Calu3 (cell line): ENCODE measurements at places on chromosomes 13 and 19. TPM values are rescaled to one million over a fixed set of nuclear protein-coding genes. Genes with fewer than 3 reads are reported as not detected.

PSG7 gene
- not detected in 2 replicates for total RNA-seq

RAP2A gene
- total RNA-seq = 6.4 and 7.7 TPM in 2 replicates

LSR gene
- total RNA-seq = 494 and 609 TPM in 2 replicates

GNG7 gene
- total RNA-seq = 0.87 and 0.91 TPM in 2 replicates

PCP2 gene
- not detected in 2 replicates for total RNA-seq

SHANK1 gene
- not detected in 2 replicates for total RNA-seq

GRK1 gene
- not detected in 2 replicates for total RNA-seq

ANKRD24 gene
- 0.76 and 1.4 TPM in 2 replicates for total RNA-seq

PSG2 gene
- total RNA-seq = not detected in 2 replicates

CCDC70 gene
- total RNA-seq = not detected in 2 replicates

COX6B1 gene
- 488 and 497 TPM in 2 replicates for total RNA-seq

GRCh38 chr13:101697745-101698144 lies 245.3 kb downstream of the ITGBL1 start:
- no peak overlapping the region for H3K4me3 ChIP-seq
- H3K27ac ChIP-seq = no peak overlapping the region
- H3K36me3 ChIP-seq = no peaks in the 10 kb centered on the region
- no peaks in the 10 kb centered on the region for H3K4me1 ChIP-seq
- H3K27me3 ChIP-seq = no peaks in the 10 kb centered on the region

DNA sequence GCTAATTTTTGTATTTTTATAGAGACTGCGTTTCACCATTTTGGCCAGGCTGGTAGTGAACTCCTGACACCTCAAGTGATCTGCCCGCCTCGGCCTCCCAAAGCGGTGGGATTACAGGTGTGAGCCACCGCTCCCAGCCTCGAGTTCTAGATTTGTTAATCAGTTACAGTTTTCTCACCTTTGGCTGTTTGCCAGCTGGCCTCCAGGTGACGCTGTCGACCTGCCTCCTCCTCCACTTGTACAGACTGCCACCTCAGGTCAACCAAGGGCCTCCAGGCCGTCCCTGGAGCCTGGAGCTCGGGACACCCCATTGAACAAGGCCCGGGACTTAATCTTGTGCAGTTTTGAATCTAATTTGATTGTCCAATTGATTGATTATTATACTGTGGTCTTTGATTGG lies 45.5 kb downstream of the IER2 start:
- H3K27ac ChIP-seq = peak overlapping the region; percentile 47
- DNase-seq = peak; percentile 64
- H3K4me1 ChIP-seq = peaks cover 11% of the 10 kb centered on the region

- H3K4me1 ChIP-seq = no peaks in the 10 kb centered on the region
- no peak overlapping the region for H3K4me3 ChIP-seq
- DNase-seq = no peak
- no peak overlapping the region for H3K27ac ChIP-seq
These were observed 7.9 kb downstream of the LRP3 start for GRCh38 chr19:33201886-33202545.

DNA sequence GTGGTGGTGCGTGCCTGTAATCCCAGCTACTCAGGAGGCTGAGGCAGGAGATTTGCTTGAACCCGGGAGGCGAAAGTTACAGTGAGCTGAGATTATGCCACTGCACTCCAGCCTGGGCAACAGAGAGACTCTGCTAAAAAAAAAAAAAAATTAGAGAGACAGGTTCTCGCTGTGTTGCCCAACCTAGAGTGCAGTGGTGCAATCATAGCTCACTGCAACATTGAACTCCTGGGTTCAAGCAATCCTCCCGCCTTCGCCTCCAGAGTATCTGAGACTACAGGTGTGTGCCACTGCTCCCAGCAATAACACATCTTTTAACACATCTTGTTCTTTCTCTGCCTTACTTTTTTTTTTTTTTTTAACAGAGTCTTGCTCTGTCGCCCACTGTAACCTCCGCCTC lies 32.7 kb downstream of the CLEC17A start:
- H3K4me3 ChIP-seq = no peak overlapping the region
- no peak for DNase-seq
- no peak overlapping the region for H3K27ac ChIP-seq
- no peaks in the 10 kb centered on the region for H3K4me1 ChIP-seq

DNA sequence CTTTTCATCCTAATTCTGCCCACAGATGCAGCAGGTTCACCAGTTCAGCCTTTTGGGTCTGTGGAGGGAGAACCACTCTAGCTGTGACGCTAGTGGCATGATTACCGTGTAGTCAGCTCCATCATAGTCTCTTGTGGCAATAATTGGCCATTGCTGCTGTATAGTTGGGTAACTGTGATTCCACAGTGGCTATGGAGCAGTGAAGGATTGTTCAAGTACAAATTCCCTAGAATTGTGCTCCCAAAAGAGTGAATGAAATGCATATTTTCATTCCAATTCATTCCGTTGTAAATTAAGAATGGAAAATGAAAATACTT lies 856 bp downstream of the TEX26 start:
- H3K36me3 ChIP-seq = no peaks in the 10 kb centered on the region
- H3K27me3 ChIP-seq = no peaks in the 10 kb centered on the region
- peaks cover 14% of the 10 kb centered on the region for H3K4me1 ChIP-seq
- no peak overlapping the region for H3K4me3 ChIP-seq

DNA sequence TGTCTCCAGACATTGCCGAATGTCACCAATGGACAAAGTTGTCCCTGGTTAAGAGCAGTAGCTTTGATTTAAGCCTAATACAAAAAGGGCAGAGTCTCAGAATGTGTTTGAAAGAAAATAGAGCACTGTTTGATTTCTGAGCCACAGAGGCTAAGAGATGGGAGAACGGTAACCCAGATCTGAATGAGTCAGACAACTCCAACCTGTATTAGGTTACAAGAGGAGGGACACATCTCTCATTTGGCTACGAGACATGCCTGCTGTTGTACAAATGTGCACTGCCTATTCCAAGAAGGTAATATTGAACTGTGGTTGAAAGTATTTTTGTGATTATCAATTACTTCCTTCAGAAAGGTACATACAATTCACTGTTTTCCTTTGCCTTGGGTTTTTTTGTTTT lies 4.9 kb upstream of the HSPH1 start:
- no peaks in the 10 kb centered on the region for H3K27me3 ChIP-seq
- peaks cover 14% of the 10 kb centered on the region for H3K36me3 ChIP-seq
- DNase-seq = no peak

DNA sequence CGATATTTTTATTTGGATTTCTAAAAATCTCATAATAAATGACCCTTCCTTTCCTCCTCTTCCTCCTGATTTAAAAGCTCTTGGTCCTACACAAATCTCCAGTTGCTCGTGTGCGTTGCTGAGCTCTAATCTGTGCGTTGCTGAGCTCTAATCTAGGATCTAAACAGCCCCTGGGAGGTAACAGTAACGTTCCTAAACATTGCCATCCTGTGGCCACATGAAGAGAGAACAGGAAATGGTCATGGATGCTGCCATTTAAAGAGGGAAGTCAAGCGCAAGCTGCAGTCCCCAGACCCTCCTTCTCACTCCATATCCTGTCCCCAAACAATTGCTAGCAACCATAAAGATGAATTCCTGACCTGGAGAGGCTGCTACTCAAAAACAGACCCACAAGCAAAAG lies 170.8 kb downstream of the NUFIP1 start:
- H3K4me1 ChIP-seq = peaks cover 61% of the 10 kb centered on the region
- H3K27me3 ChIP-seq = no peaks in the 10 kb centered on the region
- H3K4me3 ChIP-seq = no peak overlapping the region
- H3K36me3 ChIP-seq = no peaks in the 10 kb centered on the region
- no peak for DNase-seq

DNA sequence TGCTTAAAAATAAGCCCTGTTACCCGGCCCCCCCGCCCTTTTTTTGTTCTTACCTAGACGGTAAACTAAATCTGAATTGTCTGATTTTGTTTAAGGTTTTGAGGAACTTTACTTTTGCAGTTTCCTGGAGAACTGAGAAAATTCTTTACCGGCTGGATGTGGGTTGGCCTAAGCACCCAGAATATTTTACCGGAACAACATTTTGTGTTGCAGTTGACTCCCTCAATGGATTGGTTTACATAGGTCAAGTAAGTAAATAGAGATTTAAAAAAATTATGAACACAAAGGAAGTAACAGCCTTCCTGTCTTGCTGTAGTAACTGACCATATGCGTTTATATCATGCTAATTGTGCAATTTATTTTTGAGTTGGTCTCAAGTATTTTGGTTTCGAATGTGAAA lies 785 bp downstream of the NHLRC3 start:
- H3K4me1 ChIP-seq = no peaks in the 10 kb centered on the region
- DNase-seq = no peak

GRCh38 chr13:102703726-102704035 lies 8.8 kb upstream of the METTL21C start:
- no peak for DNase-seq
- H3K36me3 ChIP-seq = no peaks in the 10 kb centered on the region
- no peaks in the 10 kb centered on the region for H3K27me3 ChIP-seq
- no peak overlapping the region for H3K4me3 ChIP-seq
- no peak overlapping the region for H3K27ac ChIP-seq
- H3K4me1 ChIP-seq = peaks cover 15% of the 10 kb centered on the region

- peaks cover 12% of the 10 kb centered on the region for H3K4me1 ChIP-seq
- no peak overlapping the region for H3K27ac ChIP-seq
- no peaks in the 10 kb centered on the region for H3K27me3 ChIP-seq
- H3K4me3 ChIP-seq = no peak overlapping the region
- DNase-seq = no peak
These were observed 225.3 kb upstream of the SERP2 start for GRCh38 chr13:44148159-44148914.

GRCh38 chr19:17766543-17767131 lies 15.4 kb downstream of the FCHO1 start:
- H3K36me3 ChIP-seq = no peaks in the 10 kb centered on the region
- H3K4me1 ChIP-seq = peaks cover 8% of the 10 kb centered on the region
- peak; percentile 89 for DNase-seq

DNA sequence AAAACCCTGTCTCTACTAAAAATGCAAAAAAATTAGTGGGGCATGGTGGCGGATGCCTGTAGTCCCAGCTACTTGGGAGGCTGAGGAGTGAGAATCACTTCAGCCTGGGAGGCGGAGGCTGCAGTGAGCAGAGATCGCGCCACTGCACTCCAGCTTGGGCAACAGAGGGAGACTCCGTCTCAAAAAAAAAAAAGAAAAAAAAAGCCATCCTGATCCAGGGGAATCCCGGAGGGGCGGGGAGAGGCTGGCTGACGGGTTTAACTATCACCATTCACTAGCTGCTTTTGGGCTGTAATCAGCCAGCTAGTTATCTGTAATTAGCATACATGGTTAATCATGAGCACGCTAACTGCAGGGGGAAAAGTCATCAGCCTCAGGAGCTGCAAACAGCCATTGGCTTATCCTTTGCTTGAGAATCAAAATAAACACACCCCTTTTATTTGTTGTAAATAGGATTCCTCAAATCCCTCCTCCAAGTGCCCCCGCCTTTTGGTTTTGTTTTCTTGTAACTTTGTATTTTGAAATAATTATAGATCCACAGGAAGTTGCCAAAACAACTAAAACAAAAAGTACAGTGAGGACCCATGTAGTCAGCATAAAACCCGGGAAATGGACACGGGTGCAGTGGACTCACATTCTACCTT lies 9.6 kb downstream of the FSD1 start:
- peaks cover 14% of the 10 kb centered on the region for H3K27me3 ChIP-seq
- no peaks in the 10 kb centered on the region for H3K4me1 ChIP-seq
- H3K27ac ChIP-seq = no peak overlapping the region
- no peak overlapping the region for H3K4me3 ChIP-seq
- DNase-seq = no peak
- H3K36me3 ChIP-seq = no peaks in the 10 kb centered on the region

DNA sequence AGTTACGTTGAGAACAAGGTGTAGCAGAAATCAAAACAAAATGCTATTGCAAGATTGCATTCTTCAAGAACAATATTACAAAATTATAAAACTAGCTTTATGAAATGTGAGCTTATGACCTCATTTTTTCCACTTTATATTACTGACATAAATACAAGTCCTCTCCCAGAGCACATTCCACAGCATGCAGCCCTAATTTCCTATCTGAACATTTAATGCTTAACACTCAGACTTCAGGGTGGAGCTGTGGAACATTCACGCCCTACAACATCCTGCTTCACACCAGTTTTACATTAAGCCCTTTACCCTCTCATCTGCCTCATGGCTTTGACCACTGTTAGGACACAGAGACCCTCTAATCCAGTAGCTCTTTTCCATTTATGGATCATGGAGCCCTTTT lies 65.5 kb downstream of the EPSTI1 start:
- no peaks in the 10 kb centered on the region for H3K27me3 ChIP-seq
- DNase-seq = no peak
- H3K36me3 ChIP-seq = no peaks in the 10 kb centered on the region

DNA sequence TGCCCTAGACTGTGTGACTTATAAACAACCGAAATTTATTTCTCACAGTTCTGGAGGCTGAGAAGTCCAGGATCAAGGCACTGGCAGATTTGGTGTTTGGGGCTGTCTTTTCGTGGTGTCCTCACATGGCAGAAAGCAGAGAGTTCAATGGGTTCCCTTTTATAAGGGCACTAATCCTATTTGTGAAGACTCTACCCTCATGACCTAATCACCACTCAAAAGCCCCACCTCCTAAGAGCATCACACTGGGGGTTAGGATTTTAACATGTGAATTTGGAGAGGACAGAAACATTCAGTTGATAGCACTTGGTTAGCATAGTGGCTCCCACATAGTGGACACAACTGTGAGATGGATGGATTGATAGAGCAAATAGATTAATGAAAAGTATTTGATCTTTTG lies 21.5 kb upstream of the GPR18 start:
- no peaks in the 10 kb centered on the region for H3K27me3 ChIP-seq
- peaks cover 5% of the 10 kb centered on the region for H3K36me3 ChIP-seq
- peak overlapping the region; percentile 25 for H3K27ac ChIP-seq
- H3K4me1 ChIP-seq = peaks cover 12% of the 10 kb centered on the region

- no peaks in the 10 kb centered on the region for H3K36me3 ChIP-seq
- H3K27me3 ChIP-seq = no peaks in the 10 kb centered on the region
- no peak for DNase-seq
- no peak overlapping the region for H3K27ac ChIP-seq
- H3K4me1 ChIP-seq = peaks cover 6% of the 10 kb centered on the region
These were observed 49.3 kb upstream of the IL17D start for GRCh38 chr13:20654156-20654555.

- H3K27ac ChIP-seq = no peak overlapping the region
- no peak overlapping the region for H3K4me3 ChIP-seq
These were observed 1132.7 kb downstream of the SLITRK1 start for GRCh38 chr13:82749551-82749950.

GRCh38 chr19:38674388-38675171 lies 27.1 kb downstream of the ACTN4 start:
- peaks cover 95% of the 10 kb centered on the region for H3K36me3 ChIP-seq
- no peak for DNase-seq
- no peaks in the 10 kb centered on the region for H3K27me3 ChIP-seq
- peak overlapping the region; percentile 85 for H3K27ac ChIP-seq
- H3K4me1 ChIP-seq = peaks cover 91% of the 10 kb centered on the region

- peaks cover 59% of the 10 kb centered on the region for H3K36me3 ChIP-seq
- H3K27me3 ChIP-seq = no peaks in the 10 kb centered on the region
- no peak for DNase-seq
These were observed 881 bp downstream of the GEMIN7 start for GRCh38 chr19:45079911-45080370.
